ENCODE measurements at places on chromosomes 13 and 19.

DNA sequence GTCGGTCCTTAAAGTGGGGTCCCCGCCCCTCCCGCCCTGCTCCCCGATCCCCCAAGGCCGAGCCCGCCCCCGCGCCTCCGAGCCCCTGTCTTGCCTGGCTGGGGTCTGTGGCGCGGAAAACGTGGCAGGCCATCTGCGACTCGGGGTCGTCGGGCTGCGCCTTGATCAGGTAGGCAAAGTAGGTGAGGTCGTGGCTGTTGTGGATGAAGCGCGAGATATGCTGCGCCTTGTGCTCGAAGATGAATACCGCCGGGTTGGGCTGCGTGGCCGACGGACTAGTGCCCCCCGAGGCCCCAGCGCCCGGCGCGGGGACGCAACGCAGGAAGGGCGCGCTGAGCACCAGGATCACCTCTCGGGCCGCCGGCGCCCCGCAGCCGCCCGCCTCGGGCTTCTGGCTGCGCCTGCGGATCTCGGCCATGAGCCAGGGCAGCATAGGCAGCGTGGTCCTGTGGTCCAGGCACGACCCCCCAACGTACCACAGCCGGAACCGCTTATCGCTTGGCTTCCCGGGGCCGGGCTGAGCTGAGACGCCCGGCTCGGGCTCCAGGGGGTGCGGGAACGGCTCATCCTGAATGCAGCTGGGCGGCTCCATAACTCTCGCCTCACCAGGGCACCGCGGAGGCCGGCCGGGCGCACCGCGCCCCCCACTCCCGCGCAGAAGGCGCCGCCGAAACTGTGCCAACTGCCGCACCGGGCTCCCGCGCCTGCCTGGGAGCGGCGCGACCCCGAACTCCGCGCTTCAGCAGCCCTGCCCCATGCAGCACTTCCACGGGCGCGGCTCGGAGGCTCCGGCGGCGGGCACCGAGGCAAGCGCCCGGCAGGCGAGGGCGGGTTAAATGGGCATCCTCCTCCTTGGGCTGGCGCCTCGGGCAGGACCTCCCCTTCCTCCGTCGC lies 546 bp downstream of the TBC1D4 start:
- peak; percentile 4 for DNase-seq

DNA sequence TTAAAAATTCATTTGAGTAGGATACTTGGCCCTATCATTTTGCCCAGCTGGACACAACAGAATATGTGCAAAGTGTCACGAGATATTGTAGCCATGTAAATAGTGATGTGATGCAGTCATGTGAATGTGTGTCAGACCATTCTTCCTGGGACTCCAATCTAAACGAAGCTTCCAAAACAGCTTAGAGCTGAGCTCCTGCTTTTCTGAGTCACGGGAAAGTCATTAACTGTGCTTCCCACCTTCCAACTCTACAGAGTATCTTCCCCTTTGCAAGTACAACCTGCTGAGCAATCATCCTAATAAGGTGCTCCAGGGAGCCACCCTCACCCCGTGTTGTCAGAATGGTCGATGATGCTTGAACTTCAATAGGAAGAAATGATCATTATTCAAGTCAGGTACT lies 294.7 kb downstream of the MYO16 start:
- no peak for DNase-seq

DNA sequence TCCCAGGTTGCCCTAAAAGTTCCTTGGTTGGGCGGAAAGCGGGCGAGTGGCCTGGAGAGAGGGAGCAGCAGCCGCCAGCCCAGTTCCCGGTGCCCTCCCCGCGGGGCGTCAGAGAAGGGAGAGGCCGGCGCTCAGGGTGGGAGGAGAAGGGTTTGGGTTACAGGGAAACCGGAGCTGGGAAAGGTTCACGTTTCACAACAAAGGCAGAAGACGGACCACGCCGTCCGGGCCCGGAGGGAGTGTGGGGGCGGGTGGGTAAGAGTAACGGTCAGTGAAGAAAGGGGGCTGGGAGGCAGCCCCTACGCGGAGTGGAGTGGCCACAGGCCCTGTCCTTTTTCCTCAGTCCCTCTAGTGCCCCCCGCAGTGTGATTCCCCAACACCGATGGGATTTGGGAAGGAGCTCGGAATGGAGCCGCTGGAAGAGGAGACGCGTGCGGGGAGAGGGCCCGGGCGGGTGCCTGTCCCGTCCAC lies 1.6 kb downstream of the SIX5 start:
- DNase-seq, result no peak

DNA sequence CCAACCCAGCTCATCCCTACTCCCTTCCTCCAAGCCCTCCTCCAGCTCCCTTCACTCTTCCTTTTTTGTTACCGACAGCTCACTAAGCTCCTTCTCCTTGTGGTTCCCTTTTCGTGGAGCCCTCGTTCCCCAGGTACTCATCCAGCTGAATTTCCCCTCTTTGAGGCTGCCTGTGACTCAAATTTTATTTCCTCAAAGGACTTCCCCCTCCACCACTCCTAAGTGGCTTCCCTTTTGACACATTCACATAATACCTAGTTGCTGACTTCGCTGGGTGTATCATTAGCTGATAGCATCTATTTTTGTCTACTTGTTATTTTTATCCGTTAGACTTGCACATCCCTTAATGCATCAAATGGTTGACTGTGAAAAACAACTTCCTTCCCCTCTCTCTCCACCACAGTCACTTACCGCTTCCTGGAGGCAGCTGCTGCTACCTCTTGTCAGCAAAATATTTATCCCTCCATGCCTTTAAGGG lies 14.5 kb downstream of the FFAR2 start:
- DNase-seq, result peak; percentile 33

DNA sequence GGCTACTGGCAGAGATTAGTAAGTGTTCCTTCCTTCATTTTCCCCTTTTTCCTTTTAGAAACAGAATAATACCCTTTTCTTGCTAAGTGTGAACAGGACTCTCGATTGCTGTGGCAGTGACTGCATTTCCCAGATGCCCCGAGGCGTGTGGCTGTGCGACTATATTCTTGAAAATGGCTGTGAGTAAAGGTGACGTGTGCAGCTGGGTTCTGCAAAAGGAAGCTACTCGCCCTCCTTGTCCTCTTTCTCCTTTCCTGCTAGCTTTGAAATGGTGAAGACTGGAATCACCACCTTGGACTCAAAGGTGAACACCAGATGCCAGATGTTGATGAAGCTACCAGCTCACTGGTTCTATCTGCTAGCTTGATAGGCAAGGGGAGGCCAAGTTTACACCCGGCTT lies 121.4 kb downstream of the MIPEP start:
- no peak for DNase-seq

GRCh38 chr19:40411958-40412499 lies 1.1 kb downstream of the PRX start:
- no peak for DNase-seq

DNA sequence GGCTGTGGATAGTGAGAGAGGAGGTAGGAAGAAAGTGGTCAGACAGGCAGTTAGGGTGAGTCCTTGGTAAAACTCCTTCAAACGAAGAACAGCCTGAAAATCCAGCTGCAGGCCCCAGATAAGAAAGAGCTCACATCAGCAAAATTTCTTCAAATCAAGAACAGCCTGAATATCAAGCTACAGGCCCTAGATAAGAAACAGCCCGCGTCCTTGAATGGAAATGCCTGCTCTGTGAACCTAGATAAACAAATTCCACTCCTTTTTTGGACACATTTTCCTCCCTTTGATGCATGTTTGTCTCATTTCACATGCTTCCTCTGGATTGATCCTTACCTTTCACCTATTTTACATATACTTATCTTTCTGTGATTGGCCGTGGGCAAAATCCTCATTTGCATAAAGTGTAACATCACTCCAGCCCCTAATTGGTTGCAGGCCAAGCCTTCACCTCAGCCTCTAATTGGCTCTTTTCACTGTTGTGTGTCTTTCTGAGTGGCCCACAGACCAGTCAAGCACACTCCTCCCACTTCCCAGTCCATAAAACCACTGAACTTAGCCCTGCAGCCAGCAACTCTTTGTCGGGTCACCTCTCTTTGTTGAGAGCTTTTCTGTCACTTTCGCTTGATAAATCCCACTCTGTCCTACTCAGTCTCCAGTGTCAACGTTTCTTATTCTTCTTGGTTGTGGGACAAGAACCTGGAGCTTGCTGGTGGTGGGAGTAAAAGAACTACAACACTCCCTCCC lies 6.0 kb upstream of the SULT2A1 start:
- no peak for DNase-seq

DNA sequence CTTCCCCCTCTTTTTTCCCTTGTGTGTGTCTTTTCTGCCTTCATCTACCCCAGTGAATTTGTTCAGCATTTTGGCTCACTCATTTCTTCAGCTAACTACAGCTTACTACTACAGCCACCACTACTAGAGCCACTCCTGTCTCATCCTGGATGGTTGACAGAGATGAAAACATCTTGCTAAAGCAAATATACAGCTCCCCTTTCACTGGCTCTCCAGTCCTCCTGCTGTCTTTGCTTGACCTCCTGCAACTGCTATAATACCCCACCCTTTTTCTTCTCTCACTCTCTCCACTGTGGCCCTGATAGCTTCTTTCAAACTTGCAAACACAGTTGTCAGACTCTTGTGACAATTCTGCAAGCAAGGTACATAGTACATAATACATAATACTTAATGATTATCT lies 523.6 kb downstream of the DCT start:
- DNase-seq, result no peak

GRCh38 chr19:57719424-57719823 lies 8.0 kb downstream of the ZNF671 start:
- no peak for DNase-seq

- DNase-seq, result no peak
These were observed 809.0 kb upstream of the SLITRK5 start for GRCh38 chr13:86862137-86862536.

DNA sequence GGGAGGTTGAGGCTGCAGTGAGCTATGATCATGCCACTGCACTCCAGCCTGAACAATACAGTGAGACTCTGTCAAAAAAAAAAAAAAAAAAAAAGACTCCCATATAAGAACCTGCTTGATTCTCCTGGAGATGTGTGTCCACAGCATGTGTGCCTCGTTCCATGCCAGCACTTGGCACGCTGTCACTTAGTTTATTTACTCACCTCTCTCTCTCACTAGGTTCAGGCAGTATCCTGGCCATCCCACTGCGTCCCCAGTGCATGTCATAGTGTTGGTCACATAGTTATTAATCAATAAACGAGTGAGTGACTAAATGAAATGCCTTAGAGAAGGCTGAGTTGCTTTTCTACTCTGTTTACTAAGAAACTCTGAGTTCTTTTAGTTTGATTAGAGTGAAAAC lies 79.1 kb upstream of the GPR12 start:
- DNase-seq, result no peak

DNA sequence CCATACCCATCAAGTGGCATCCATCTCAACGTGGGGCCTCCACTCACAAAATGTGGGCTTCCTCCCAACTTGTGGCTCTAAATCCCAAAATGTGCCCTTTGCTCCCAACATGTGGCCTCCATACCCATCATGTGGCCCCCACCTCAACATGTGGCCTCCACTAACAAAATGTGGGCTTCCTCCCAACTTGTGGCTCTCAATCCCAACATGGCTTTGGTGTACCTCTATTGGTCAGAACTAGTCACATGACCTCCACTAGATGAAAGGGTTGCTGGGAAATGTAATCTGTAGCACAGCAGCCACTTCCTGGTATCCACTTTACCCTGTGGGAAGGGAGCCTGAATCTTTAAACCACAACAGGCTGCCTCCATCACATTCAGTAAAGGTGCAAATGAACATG lies 10.1 kb upstream of the ACER1 start:
- no peak for DNase-seq

DNA sequence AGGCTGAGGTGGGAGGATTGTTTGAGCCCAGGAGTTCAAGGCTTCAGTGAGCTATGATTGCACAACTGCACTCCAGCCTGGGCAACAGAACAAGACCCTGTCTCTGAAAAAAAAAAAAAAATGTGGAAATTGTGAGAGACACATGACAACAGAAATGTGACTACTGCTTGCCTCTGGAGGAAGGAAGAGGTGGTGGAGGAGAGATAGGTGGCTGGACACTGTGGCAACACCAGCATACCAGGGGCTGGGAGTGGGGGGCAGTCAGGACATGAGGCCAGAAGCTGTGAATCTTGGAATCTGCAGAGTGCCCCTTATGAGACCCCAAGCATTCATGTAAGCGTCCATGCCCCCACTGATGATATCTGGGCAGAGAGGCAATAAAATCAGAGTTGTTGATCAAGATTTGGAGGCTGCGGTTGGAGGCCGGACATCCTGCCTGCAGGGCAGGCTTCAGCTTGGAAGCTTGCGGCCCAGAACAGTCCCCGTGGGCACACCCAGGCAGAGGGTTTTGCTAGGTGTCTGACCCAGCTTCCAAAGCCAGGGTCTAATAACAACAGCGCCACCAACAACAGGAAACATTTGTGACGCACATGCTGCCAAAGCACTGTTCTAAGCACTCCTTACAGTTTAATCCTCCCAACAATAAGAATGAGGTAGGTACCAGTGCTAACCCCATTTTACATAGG lies 16.9 kb downstream of the FAM187B start:
- peak; percentile 65 for DNase-seq

Measured in activated naive CD4-positive, alpha-beta T cell treated with Interleukin-2 at 50 U/mL for 16 hours (primary cell).